Panc1 (cell line): ENCODE measurements at places on chromosomes 1 and 21. TPM values are rescaled to one million over a fixed set of nuclear protein-coding genes. Genes with fewer than 3 reads are reported as not detected.

The SPATA1 gene
- 5.0 TPM for total RNA-seq

The TRIM67 gene
- total RNA-seq: 0.08 TPM

The RIMS3 gene
- total RNA-seq: 5.7 TPM

The TMEM240 gene
- total RNA-seq: 4.1 TPM

The TRAF3IP3 gene
- total RNA-seq: 0.67 TPM

The BCAN gene
- total RNA-seq: 0.57 TPM

The PDC gene
- total RNA-seq: not detected

The PRPF38B gene
- 31.7 TPM for total RNA-seq

The CFHR4 gene
- total RNA-seq: not detected

The SYTL1 gene
- 2.4 TPM for total RNA-seq

The XCL1 gene
- not detected for total RNA-seq

The SLC26A9 gene
- total RNA-seq: not detected

The C1orf53 gene
- 7.2 TPM for total RNA-seq

The IL22RA1 gene
- 1.1 TPM for total RNA-seq

The JTB gene
- 134 TPM for total RNA-seq

The SPEN gene
- total RNA-seq: 58.3 TPM

The C1orf226 gene
- 38.4 TPM for total RNA-seq

The CR1L gene
- total RNA-seq: not detected

The RGS13 gene
- total RNA-seq: not detected

The MPZ gene
- not detected for total RNA-seq

The AADACL3 gene
- not detected for total RNA-seq

The RIPPLY3 gene
- total RNA-seq: 1.2 TPM

The RYR2 gene
- 0.03 TPM for total RNA-seq

The GBP3 gene
- total RNA-seq: 2.5 TPM

The KCNE2 gene
- not detected for total RNA-seq

The APOBEC4 gene
- total RNA-seq: not detected

The ACTL8 gene
- not detected for total RNA-seq

The CIART gene
- total RNA-seq: 3.4 TPM

The MINDY1 gene
- 15.8 TPM for total RNA-seq

The SF3B4 gene
- 120 TPM for total RNA-seq

The ARHGEF16 gene
- 10.1 TPM for total RNA-seq

The CYP4A11 gene
- not detected for total RNA-seq

The ATAD3B gene
- total RNA-seq: 104 TPM

The SLC45A1 gene
- total RNA-seq: 11.3 TPM

The TEDDM1 gene
- total RNA-seq: not detected

The C8B gene
- not detected for total RNA-seq

The WNT3A gene
- total RNA-seq: not detected

The KRTAP10-4 gene
- total RNA-seq: not detected

The ACBD6 gene
- 48.5 TPM for total RNA-seq

The CLEC20A gene
- not detected for total RNA-seq

The AGTRAP gene
- 57.0 TPM for total RNA-seq
